ENCODE measurements at places on chromosomes 4 and X. TPM values are rescaled to one million over a fixed set of nuclear protein-coding genes. Genes with fewer than 3 reads are reported as not detected.

DNA sequence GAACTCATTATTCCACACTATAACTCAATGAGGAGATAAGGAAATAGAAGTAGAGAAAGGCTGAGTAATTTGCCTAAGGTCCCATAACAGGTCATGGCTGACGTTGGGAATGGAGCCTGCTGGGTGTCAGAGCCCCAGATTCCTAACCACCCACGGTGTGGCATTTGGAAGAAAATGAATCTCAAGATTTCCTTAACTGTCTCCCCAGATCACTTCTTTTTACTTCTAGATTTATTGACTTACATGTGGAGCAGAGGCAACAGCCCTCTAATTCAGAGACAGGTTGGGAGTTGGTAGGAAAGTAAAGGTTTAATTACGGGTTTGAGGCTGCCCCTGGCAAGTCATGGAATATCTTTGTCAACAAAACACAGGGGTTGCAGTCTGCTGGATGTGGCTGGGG lies 134.0 kb downstream of the ARHGAP10 start:
- H3K27me3 ChIP-seq = no peaks in the 10 kb centered on the region
- H3K4me3 ChIP-seq = no peak overlapping the region
- H3K4me1 ChIP-seq = no peaks in the 10 kb centered on the region
- DNase-seq = no peak

DNA sequence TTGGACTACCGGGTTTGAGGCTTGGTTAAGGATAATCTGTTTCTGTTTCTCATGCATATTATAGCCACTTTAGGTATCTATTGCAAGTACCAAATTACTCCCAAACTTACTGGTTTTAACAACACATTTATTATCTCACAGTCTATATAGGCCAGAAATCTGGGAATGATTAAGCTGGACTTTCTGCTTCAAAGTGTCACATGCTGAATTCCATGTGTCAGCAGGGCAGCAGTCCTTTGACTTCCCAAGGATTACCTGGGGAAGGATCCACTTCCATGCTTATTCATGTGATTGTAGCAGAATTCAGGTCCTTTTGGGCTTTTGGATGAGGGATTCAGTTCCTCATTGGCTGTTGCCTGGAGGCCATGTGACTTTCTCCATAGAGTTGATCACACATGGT lies 349.0 kb upstream of the TRAM1L1 start:
- no peak overlapping the region for H3K4me3 ChIP-seq
- no peak for DNase-seq
- H3K27me3 ChIP-seq = no peaks in the 10 kb centered on the region
- no peak overlapping the region for H3K27ac ChIP-seq
- H3K36me3 ChIP-seq = no peaks in the 10 kb centered on the region
- no peaks in the 10 kb centered on the region for H3K4me1 ChIP-seq

DNA sequence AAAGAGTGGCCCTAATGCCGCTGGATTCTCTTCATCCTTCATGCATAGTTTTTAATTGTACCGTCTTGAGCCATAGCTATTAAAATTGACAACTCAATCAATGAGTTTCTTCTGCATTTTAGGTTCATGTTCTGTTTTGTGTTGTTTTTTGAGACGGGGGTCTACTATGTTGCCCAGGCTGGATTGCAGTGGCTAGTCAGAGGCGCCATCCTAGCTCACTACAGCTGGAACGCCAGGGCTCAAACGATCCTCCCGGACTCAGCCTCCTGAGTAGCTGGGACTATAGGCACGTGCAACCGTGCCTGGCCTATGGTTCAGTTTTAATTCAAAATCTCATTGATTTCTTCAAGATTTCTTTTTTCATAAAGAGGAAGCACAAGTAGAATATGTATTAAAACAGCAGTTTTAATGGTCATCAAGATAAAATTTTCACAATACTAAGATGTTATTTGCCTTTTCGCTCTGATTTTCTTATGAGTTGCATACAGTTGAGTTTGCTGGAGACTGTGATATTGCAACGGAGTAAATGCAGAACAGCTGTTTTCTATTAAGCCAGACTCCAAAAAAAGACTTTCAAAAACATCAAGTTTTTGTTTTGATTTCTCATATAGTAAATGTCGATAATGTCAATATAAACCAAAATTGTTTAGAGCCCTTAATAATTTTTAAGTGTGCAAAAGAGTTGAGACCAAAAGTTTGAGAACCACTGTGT lies 1.1 kb upstream of the STX18 start:
- peaks cover 3% of the 10 kb centered on the region for H3K36me3 ChIP-seq
- H3K27ac ChIP-seq = no peak overlapping the region
- H3K4me1 ChIP-seq = peaks cover 9% of the 10 kb centered on the region
- H3K27me3 ChIP-seq = no peaks in the 10 kb centered on the region

DNA sequence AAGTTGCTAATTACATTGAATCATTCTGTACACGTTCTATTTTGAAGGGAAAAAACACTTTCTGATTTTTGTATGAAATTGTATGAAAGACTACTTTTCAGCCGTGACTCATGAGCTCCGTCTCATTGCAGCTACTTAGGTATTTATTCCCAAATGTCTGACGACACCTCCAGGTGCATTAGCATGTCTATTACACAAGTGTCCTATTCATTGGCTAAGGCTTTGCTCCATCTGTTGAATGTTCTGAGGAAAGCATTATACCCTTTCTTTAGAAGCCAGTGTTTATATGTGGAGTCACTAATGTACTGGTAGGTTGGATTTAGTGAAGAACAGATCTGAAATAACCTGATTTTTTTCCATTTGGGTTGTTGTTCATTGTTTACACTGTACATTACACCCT lies 51.8 kb downstream of the MAP7D3 start:
- peak overlapping the region; percentile 93 for H3K27ac ChIP-seq
- no peak for DNase-seq
- H3K27me3 ChIP-seq = peaks cover 9% of the 10 kb centered on the region
- no peak overlapping the region for H3K4me3 ChIP-seq
- H3K4me1 ChIP-seq = peaks cover 6% of the 10 kb centered on the region

SLC4A4 gene
- total RNA-seq = 32.4 TPM

RTL3 gene
- total RNA-seq = 0.28 TPM

CMC4 gene
- 9.5 TPM for total RNA-seq

Data from lung (tissue), 17 donors.